ENCODE measurements at places on chromosomes 4 and X. TPM values are rescaled to one million over a fixed set of nuclear protein-coding genes. Genes with fewer than 3 reads are reported as not detected.

SCRG1 gene
- total RNA-seq, result 2.2 TPM

PDZD4 gene
- total RNA-seq, result 24.6 TPM

FGFBP2 gene
- total RNA-seq, result 182 TPM

ETNPPL gene
- total RNA-seq, result 8.2 TPM

VCX3B gene
- total RNA-seq, result not detected

TMPRSS11B gene
- total RNA-seq, result not detected

All from tibial nerve (tissue), 4 donors.